Aorta (tissue), 5 donors: ENCODE measurements at places on chromosomes 2 and 18. TPM values are rescaled to one million over a fixed set of nuclear protein-coding genes. Genes with fewer than 3 reads are reported as not detected.
A peak's percentile ranks its signal among the peaks of the same experiment; 100 is the strongest.

GRCh38 chr2:113886479-113887008 is 3.3 kb upstream of the ACTR3 start:
- no peaks in the 10 kb centered on the region for H3K4me1 ChIP-seq
- no peak overlapping the region for H3K27ac ChIP-seq
- no peak overlapping the region for H3K4me3 ChIP-seq
- H3K36me3 ChIP-seq: no peaks in the 10 kb centered on the region
- H3K27me3 ChIP-seq: no peaks in the 10 kb centered on the region
- no peak for DNase-seq

DAPL1 gene
- 1.1 TPM for polyA plus RNA-seq

NOSTRIN gene
- polyA plus RNA-seq: 6.0 TPM

- no peaks in the 10 kb centered on the region for H3K36me3 ChIP-seq
- no peaks in the 10 kb centered on the region for H3K27me3 ChIP-seq
- no peak overlapping the region for H3K4me3 ChIP-seq
- no peak for DNase-seq
Observed at GRCh38 chr2:128466776-128467175, 148.1 kb upstream of the HS6ST1 start.

GRCh38 chr2:227942965-227943364 is 71.5 kb downstream of the DAW1 start:
- no peaks in the 10 kb centered on the region for H3K27me3 ChIP-seq
- H3K4me1 ChIP-seq: no peaks in the 10 kb centered on the region
- H3K27ac ChIP-seq: no peak overlapping the region

DNA sequence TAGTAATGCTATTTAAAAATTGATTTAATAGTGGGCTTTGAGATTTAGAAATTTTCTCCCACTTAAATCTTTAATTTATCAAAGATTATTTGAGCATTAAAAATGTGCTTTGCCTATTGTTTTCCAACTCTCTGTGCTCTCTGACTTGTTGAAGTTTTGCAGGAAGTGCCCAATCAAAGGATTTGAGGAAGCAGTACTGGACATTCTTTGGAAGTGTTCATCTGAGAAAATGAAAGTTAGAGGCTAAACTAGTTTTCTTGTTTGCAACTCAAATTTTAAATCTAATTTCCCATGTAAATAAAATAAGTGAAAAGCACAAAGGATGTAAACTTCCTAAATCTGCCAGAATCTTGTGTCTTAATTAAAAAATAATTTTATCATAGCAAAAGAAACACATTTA is 89.1 kb downstream of the CAMKMT start:
- no peaks in the 10 kb centered on the region for H3K36me3 ChIP-seq
- DNase-seq: no peak
- H3K27me3 ChIP-seq: no peaks in the 10 kb centered on the region
- no peak overlapping the region for H3K27ac ChIP-seq
- no peak overlapping the region for H3K4me3 ChIP-seq

FAM124B gene
- not detected for polyA plus RNA-seq

IL1RL2 gene
- 0.54 TPM for polyA plus RNA-seq

DNA sequence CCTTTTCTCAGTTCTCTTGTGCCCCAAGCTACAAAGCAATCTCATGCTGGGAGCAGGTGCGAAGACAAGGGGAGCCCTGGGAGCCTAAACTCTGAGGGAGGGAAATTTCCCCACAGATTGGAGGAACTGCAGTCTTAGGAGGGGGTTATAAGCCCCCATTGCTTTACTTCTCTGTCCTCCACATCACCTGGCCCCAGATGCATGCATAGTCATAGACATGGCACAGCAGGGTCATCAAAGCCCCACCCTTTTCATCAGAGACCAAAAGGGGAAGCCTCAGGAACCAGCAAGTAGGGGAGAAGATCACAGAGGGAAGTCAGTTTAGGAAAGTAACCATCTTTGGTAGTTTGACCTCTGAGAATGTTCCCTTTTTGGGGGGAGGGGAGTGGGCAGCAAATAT is 33.7 kb downstream of the LANCL1 start:
- no peak overlapping the region for H3K4me3 ChIP-seq
- no peak overlapping the region for H3K27ac ChIP-seq
- no peak for DNase-seq
- no peaks in the 10 kb centered on the region for H3K27me3 ChIP-seq

CPO gene
- not detected for polyA plus RNA-seq

DNA sequence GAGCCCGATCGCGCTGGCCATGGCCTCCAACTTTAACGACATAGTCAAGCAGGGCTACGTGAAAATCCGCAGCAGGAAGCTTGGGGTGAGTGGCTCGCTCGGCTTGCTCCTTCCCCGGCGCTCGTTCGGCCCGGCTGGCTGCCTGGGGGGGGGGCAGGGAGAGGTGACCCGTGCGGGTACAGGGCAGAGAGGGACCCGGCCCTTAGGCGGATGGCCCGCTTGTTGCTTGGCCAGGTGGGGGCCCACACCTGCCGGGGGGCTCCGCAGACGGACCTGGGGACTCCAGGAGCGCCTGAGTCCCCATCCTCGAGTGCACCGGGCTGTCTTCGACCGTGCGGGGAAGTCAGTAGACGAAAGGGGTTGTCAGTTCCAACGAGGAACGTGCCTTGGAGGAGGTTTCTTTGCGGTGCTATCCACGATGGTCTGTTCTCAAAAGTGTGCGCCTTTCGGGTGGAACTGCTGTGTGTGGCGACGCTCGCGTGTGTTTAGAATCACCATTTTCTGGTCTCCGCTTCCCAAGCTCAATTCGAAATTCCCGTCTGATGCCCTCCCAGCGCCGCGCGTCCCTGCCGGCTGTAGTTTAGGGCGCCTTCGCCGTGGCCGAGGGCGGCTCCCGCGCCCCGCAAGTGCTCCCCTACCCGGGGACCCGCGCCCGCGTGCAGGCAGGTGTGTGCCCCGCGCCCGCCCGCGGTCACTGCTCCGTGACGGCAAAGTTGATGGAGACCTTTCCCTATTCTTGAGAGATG is 711 bp downstream of the DOK6 start:
- H3K27me3 ChIP-seq: no peaks in the 10 kb centered on the region
- DNase-seq: peak; percentile 79
- peak overlapping the region; percentile 46 for H3K4me3 ChIP-seq
- H3K4me1 ChIP-seq: no peaks in the 10 kb centered on the region
- H3K36me3 ChIP-seq: no peaks in the 10 kb centered on the region
- no peak overlapping the region for H3K27ac ChIP-seq

GRCh38 chr2:229350117-229350805 is 79.2 kb upstream of the PID1 start:
- H3K36me3 ChIP-seq: peaks cover 3% of the 10 kb centered on the region
- H3K4me3 ChIP-seq: no peak overlapping the region
- no peaks in the 10 kb centered on the region for H3K27me3 ChIP-seq
- DNase-seq: no peak
- no peak overlapping the region for H3K27ac ChIP-seq
- H3K4me1 ChIP-seq: no peaks in the 10 kb centered on the region

- H3K27me3 ChIP-seq: no peaks in the 10 kb centered on the region
- no peak for DNase-seq
- H3K4me1 ChIP-seq: no peaks in the 10 kb centered on the region
- H3K4me3 ChIP-seq: no peak overlapping the region
- no peak overlapping the region for H3K27ac ChIP-seq
Observed at GRCh38 chr2:168480356-168480755, 24.3 kb downstream of the CERS6 start.

GRCh38 chr2:85288244-85288725 is 39.5 kb downstream of the TGOLN2 start:
- H3K4me3 ChIP-seq: no peak overlapping the region
- no peaks in the 10 kb centered on the region for H3K27me3 ChIP-seq
- no peaks in the 10 kb centered on the region for H3K4me1 ChIP-seq

IL37 gene
- polyA plus RNA-seq: not detected

GRCh38 chr18:48765053-48765452 is 185.7 kb downstream of the SMAD7 start:
- H3K27ac ChIP-seq: no peak overlapping the region
- no peaks in the 10 kb centered on the region for H3K4me1 ChIP-seq
- H3K36me3 ChIP-seq: peaks cover 4% of the 10 kb centered on the region
- DNase-seq: no peak
- H3K4me3 ChIP-seq: no peak overlapping the region
